ENCODE measurements at places on chromosomes 3 and 15.
A peak's percentile ranks its signal among the peaks of the same experiment; 100 is the strongest.

DNA sequence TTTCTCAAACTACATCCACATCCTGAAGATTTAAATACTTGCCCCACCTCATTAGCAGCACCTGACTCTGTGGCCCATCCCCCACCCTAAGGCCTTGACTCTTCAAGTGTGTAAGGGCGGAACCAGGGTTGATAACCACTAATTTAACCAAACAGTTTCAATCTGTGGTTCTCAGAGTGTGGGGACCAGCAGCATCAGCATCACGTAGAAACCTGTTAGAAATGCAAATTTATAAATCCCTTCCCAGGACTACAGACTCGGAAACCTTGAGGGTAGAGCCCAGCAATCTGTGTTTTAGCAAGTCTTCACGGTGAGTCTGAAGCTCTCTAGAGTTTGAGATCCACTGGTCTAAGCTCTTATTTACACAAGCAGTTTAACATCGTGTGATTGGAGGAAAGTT is 12.4 kb downstream of the GNB4 start:
- no peak overlapping the region for H3K4me3 ChIP-seq
- H3K27me3 ChIP-seq: no peaks in the 10 kb centered on the region
- no peaks in the 10 kb centered on the region for H3K4me1 ChIP-seq
- H3K36me3 ChIP-seq: no peaks in the 10 kb centered on the region

DNA sequence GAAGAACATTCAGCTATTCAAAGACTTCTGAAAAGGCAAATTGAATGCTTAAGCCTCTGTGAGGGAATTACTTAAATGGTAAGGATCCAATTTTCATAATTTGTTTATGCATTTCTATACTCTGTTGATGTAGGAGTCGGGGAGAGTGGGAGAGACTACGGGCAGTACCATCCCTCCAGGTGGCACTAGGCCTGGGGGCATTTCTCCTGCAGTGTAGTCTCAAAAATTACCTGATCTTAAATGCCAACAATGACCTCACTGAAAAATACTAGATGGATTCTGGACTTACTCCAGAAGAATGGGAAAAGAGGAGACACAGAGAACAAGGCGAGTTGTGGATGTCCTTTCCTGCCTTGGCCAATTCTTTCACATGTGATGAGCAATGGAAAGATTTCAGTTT is 77.8 kb upstream of the PLXND1 start:
- no peak overlapping the region for H3K27ac ChIP-seq
- H3K27me3 ChIP-seq: no peaks in the 10 kb centered on the region
- DNase-seq: no peak
- no peaks in the 10 kb centered on the region for H3K4me1 ChIP-seq
- no peak overlapping the region for H3K4me3 ChIP-seq

DNA sequence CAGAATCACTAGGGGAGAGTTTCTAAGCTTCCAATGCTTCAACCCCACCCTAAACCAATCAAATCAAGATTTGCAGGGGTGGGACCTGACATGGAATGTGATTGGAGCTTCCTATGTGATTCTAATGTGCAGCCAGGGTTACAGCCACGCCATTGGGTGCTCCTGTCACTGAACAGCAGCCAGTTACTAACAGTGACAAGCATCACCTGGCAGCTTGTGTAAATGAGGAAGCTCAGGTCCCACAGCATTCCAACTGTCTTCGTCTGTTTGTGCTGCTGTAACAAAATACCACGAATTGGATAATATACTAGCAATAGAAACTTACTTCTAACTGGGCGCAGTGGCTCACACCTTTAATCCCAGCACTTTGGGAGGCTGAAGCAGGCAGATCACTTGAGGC is 294.9 kb downstream of the SHQ1 start:
- DNase-seq: no peak
- no peaks in the 10 kb centered on the region for H3K36me3 ChIP-seq
- peaks cover 25% of the 10 kb centered on the region for H3K4me1 ChIP-seq
- peaks cover 3% of the 10 kb centered on the region for H3K27me3 ChIP-seq
- H3K27ac ChIP-seq: no peak overlapping the region

DNA sequence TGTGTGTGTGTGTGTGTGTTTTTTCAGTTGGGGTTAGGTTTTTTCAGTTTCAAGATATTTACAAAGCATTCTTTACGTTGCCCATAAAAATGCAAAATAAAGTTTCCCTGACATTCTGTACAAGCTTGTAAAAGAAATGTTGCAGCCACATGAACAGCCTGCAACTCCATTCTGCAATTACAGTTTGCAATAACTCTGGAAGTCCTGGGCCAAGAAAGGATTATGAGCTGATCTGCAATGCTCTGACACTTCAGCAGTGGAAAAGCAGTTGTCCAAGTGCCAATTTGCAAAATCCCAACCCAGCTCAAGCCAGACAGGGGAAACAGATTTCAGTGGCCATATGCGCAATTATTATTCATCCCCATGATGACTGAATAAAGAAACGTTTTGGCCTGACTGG is 322.1 kb downstream of the MEX3B start:
- no peak for DNase-seq
- H3K27ac ChIP-seq: no peak overlapping the region
- H3K27me3 ChIP-seq: peaks cover 38% of the 10 kb centered on the region
- no peaks in the 10 kb centered on the region for H3K36me3 ChIP-seq
- H3K4me3 ChIP-seq: no peak overlapping the region

- no peaks in the 10 kb centered on the region for H3K4me1 ChIP-seq
- no peaks in the 10 kb centered on the region for H3K36me3 ChIP-seq
- DNase-seq: no peak
- no peak overlapping the region for H3K4me3 ChIP-seq
Observed at GRCh38 chr15:91694831-91695210, 158.7 kb upstream of the SLCO3A1 start.

- H3K36me3 ChIP-seq: no peaks in the 10 kb centered on the region
- H3K27me3 ChIP-seq: no peaks in the 10 kb centered on the region
- no peak overlapping the region for H3K4me3 ChIP-seq
Observed at GRCh38 chr3:129525341-129525968, 3.0 kb upstream of the RHO start.

DNA sequence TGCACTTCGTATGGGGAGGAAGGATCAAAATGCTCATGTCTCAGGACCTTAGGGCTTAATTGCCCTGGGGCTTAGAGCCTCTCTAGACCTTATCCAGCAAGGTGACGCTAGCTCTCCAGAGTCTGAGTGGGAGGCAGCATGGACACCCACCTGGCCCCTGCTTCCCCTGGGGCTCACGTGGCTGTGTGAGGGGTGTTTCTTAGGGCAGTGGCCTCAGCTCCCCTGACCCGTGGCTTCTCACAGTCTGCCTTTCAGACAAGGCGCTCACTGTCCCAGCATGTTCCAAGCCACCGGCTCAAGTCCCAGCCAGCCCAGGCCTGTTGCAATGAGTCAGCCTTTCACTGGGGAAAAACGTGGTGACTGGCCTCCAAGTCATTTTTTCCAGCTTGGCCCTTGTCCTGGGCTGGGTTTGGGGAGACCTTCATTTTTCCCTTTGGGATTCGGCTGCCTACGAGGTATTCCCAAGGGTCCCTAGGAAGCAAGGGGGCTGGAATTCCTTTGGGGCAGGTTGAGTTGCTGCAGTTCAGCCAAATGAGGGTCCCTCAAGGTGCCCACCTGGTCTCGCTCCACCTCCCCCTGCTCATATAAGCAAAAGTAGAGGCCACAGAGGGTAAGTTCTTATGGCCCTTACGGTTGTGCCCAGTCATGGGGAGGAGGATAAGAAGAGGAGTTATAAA is 15.7 kb downstream of the BHLHE40 start:
- H3K27me3 ChIP-seq: no peaks in the 10 kb centered on the region
- H3K4me3 ChIP-seq: no peak overlapping the region
- no peak for DNase-seq

- H3K27ac ChIP-seq: no peak overlapping the region
- no peak for DNase-seq
- no peaks in the 10 kb centered on the region for H3K36me3 ChIP-seq
- no peak overlapping the region for H3K4me3 ChIP-seq
- no peaks in the 10 kb centered on the region for H3K27me3 ChIP-seq
Observed at GRCh38 chr3:49465270-49466034, 4.6 kb upstream of the DAG1 start.

- H3K27ac ChIP-seq: no peak overlapping the region
- H3K27me3 ChIP-seq: no peaks in the 10 kb centered on the region
- no peaks in the 10 kb centered on the region for H3K4me1 ChIP-seq
- H3K4me3 ChIP-seq: no peak overlapping the region
- H3K36me3 ChIP-seq: peaks cover 13% of the 10 kb centered on the region
Observed at GRCh38 chr3:57234613-57235575, 7.4 kb downstream of the APPL1 start.

GRCh38 chr3:166462891-166463470 is 625.8 kb upstream of the BCHE start:
- no peaks in the 10 kb centered on the region for H3K36me3 ChIP-seq
- DNase-seq: no peak
- H3K27me3 ChIP-seq: no peaks in the 10 kb centered on the region
- no peak overlapping the region for H3K4me3 ChIP-seq
- no peaks in the 10 kb centered on the region for H3K4me1 ChIP-seq

DNA sequence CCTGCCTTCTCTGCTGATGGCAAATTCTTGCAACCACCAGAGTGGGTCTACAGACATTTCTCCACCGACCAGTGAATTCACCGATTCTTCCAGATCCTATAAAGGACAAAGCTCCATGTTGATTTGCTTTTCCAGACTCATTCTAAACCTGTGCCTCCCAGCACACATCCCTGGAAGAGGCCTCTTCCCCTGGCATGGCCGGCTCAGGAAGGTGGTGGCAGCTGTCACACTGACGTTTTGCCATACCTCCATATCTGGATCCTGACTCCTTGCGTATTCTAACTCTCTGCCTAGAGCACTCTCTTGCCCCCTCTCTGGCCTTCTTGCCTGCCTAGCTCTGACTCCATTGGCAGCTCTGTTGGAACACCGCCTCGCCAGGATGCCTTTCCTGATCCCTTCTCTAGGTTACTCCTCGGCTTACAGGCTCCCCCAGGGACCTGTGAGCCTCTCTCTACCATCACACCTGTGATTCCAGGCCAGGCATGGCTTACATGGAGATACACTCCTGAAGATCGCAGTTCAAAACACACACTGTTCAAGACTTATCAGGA is 31.0 kb downstream of the SLCO2A1 start:
- no peak for DNase-seq
- H3K27ac ChIP-seq: no peak overlapping the region
- H3K27me3 ChIP-seq: peaks cover 22% of the 10 kb centered on the region

DNA sequence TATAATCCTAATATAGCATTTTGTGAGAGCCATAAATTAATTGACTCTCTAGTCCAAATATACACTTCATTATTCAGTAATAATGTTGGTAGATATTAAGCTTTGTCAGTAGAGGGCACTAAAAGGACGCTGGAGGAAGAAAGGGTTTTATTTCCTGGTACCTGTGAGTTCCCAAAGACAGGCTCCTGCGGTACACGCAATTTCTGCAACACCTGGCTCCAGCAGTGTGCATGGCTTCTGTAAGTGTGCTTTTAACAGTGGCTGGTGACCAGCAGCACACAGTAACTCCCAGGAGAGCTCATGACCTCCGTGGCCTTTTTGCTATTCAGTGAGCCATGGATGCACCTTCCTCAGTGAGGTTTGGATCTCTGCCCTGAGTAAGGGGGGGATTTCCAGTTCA is 338.3 kb upstream of the ZNF385D start:
- H3K4me3 ChIP-seq: no peak overlapping the region
- no peak for DNase-seq
- no peaks in the 10 kb centered on the region for H3K36me3 ChIP-seq
- H3K4me1 ChIP-seq: no peaks in the 10 kb centered on the region
- no peaks in the 10 kb centered on the region for H3K27me3 ChIP-seq

GRCh38 chr3:43998836-43999727 is 242.6 kb upstream of the TOPAZ1 start:
- H3K4me3 ChIP-seq: peak overlapping the region; percentile 89
- DNase-seq: no peak
- peaks cover 42% of the 10 kb centered on the region for H3K27me3 ChIP-seq
- H3K27ac ChIP-seq: no peak overlapping the region
- peaks cover 43% of the 10 kb centered on the region for H3K4me1 ChIP-seq
- peaks cover 8% of the 10 kb centered on the region for H3K36me3 ChIP-seq

GRCh38 chr3:179474480-179474879 is 23.2 kb upstream of the GNB4 start:
- H3K27ac ChIP-seq: no peak overlapping the region
- no peaks in the 10 kb centered on the region for H3K27me3 ChIP-seq
- DNase-seq: no peak
- no peak overlapping the region for H3K4me3 ChIP-seq

- H3K27ac ChIP-seq: no peak overlapping the region
- no peaks in the 10 kb centered on the region for H3K27me3 ChIP-seq
- H3K4me1 ChIP-seq: peaks cover 29% of the 10 kb centered on the region
- no peak for DNase-seq
Observed at GRCh38 chr3:113685956-113686721, 10.3 kb downstream of the USF3 start.

- H3K27ac ChIP-seq: no peak overlapping the region
- no peaks in the 10 kb centered on the region for H3K27me3 ChIP-seq
- no peak overlapping the region for H3K4me3 ChIP-seq
Observed at GRCh38 chr3:117011687-117012250, 302.2 kb downstream of the TUSC7 start.

GRCh38 chr15:75733761-75734651 is 21.4 kb upstream of the CSPG4 start:
- H3K27me3 ChIP-seq: no peaks in the 10 kb centered on the region
- no peak overlapping the region for H3K4me3 ChIP-seq
- peaks cover 19% of the 10 kb centered on the region for H3K4me1 ChIP-seq
- H3K27ac ChIP-seq: no peak overlapping the region
- no peaks in the 10 kb centered on the region for H3K36me3 ChIP-seq

DNA sequence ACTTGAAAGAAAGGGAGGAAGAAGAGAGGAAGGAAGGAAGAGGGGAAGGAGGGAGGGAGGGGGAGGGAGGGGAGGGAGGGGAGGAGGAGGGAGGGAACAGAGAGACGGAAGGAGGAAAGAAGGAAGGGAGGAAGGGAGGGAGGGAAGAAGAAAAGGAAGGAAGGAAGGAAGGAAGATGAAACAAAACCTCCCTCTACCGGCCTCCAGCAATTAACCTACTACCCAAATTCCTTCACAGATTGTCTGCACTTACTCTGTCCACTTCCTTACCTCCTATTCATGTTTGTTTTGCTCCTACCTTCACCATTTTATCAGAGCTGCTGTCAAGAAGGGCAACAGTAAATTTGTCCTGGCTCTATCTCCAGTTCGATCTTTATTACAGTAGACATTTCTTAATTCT is 44.6 kb upstream of the BCL6 start:
- no peak overlapping the region for H3K4me3 ChIP-seq
- no peak for DNase-seq
- no peak overlapping the region for H3K27ac ChIP-seq
- H3K27me3 ChIP-seq: no peaks in the 10 kb centered on the region

Measured in naive thymus-derived CD8-positive, alpha-beta T cell (primary cell).